NCI-H2107 (cell line): ENCODE measurements at places on chromosomes 5 and 9.

DNA sequence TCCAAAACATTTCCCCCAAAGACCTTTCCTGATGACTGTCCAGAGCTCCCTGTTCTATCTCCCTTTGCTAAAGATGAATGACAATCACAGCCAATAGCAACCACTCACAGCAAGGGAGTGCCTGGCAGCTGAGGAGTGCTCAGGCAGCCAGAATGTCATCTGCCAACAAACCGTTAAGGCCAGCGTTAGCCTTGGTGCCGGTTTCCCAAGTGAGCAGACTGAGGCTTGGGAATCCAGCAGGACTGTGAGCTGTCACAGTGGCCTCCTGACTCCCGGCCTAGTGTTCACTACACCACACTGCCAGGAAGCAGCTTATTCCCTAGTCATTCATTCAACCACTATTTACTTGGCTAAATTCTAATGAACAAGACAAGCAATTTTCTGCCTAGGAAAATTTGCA lies 24.7 kb downstream of the STK10 start:
- DNase-seq = no peak

DNA sequence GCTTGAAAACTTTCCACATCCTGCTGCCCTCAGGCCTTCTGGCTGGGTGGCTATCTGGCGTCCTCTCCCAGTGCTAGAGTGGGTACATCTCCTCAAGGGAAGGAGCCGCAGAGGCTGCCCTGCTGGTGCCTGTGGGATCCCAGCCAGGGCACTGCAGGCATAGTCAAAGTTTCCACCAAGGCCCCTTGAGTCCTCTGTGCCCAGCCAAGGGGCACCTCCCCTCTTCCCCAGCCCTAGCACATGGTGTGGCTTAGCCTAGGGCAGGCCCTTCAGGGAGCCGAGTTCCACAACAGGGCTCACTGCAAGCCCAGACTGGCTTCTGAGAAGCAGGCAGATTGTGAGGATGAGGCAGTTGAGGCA lies 103.2 kb downstream of the RGS3 start:
- no peak for DNase-seq

- DNase-seq = no peak
These were observed 61.8 kb upstream of the TRPM3 start for GRCh38 chr9:71183251-71183650.

DNA sequence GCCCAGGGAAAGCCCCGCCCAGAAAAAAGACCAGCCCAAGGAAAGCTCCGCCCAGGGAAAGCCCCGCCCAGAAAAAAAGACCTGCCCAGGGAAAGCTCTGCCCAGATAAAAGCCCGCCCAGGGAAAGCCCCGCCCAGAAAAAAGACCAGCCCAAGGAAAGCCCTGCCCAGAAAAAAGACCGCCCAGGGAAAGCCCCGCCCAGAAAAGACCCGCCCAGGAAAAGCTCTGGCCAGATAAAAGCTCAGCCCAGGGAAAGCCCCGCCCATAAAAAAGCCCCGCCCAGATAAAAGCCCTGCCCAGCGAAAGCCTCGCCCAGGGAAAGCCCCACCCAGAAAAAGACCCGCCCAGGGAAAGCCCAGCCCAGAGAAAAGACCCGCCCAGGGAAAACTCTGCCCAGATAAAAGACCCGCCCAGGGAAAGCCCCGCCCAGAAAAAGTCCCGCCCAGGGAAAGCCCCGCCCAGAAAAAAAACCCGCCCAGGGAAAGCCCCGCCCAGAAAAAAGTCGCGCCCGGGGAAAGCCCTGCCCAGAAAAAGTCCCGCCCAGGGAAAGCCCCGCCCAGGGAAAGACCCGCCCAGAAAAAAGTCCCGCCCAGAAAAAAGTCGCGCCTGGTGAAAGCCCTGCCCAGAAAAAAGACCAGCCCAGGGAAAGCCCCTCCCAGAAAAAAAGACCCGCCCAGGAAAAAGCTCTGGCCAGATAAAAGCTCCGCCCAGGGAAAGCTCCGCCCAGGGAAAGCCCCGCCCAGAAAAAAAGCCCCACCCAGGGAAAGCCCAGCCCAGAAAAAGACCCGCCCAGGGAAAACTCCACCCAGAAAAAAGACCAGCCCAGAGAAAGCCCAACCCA lies 11.9 kb downstream of the GRIN1 start:
- no peak for DNase-seq

DNA sequence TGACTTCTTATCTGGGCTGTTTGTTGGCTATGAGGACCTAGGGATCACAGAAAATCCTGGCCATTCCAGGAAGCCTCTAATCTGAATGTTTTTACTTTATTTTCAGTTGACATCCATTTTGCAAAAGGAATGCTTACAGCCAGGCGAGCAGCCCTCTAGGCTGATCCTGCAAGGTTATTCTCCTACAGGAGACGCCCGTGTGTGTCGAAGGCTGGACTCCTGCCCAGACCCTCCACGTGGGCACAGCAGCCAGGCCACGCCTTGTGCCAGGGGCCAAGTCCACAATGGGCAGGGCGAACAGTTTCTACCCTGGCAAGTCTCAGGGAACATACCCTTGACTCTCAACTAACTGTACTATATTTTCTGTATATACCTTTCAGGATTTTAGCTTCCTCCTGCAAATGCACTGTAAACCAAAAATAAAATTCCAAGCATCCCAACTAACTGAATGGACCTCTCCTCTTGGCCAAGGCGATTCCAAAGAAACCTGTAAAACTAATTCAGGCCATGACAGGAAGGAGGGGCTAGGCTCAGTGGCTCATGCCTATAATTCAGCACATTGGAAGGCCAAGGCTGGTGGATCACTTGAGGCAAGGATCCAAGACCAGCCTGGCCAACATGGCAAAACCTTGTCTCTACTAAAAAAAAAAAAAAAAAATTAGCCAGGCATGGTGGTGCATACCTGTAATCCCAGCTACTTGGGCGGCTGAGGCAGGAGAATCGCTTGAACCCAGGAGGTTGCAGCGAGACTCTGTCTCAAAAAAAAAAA lies 5.7 kb downstream of the CMBL start:
- DNase-seq = no peak

GRCh38 chr5:177557041-177557647 lies 2.8 kb upstream of the FAM193B start:
- no peak for DNase-seq

- DNase-seq = no peak
These were observed 281.1 kb downstream of the FER start for GRCh38 chr5:109028608-109029299.
